ENCODE measurements at places on chromosomes 13 and 19.

DNA sequence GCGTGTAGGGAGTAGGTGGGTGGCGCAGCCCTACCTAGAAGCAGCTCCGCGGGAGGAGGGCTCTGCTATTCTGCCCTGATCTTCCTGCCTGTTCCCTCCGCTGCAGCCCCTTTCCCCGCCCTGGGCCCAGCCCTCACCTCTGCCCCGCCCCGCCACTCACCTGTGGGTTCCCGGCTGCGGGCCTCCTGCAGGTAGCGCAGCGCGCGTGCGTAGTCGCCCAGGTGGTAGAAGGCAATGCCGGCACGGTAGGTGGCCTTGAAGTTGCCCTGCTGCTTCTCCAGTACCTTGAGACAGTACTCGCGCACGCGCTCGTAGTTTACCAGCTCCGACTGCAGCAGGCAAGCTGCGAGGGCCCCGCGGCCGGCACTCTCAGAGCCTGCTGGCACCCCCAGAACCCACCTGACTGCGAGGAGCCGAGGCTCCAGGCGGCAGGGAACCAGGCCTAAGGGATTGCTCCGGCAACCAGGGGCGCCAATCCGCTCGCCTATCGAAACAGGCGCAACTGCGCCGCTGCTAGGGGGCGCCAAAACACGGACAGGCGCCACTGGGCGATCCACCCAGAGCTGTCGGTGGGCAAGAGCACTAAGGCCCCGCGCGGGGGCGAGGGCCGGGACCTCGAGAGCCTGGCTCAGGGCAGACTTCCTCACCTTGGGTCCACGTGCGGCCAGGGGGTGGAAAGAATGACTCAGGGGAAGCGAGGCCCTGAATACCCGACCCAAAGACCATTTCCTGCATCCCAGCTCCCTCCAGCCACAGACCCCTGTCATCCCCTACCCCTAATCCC lies 965 bp downstream of the TTC9B start:
- DNase-seq = no peak

GRCh38 chr19:33377586-33378475 lies 4.3 kb downstream of the CEBPG start:
- no peak for DNase-seq

DNA sequence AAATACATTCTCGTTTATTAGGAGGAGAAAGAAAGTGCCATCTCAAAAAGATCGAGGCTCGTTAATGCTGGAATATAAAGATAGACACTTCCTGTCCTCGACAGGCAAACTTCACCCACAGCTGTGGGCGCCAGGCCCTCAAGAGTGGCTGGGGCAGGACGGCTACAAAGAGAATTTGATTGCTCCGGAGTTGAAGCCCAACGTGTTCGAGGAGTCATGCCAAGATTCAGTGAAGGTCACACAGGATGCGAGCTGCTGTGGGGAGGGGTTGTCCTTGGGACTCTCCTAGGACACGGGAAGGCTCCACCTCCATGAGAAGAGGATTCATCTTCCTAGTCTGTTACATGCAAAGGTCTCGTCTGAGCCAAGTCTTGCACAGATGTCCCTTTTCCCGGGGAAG lies 16.3 kb upstream of the PTPRS start:
- no peak for DNase-seq

- no peak for DNase-seq
These were observed 88.1 kb downstream of the TSC22D1 start for GRCh38 chr13:44487989-44488388.

DNA sequence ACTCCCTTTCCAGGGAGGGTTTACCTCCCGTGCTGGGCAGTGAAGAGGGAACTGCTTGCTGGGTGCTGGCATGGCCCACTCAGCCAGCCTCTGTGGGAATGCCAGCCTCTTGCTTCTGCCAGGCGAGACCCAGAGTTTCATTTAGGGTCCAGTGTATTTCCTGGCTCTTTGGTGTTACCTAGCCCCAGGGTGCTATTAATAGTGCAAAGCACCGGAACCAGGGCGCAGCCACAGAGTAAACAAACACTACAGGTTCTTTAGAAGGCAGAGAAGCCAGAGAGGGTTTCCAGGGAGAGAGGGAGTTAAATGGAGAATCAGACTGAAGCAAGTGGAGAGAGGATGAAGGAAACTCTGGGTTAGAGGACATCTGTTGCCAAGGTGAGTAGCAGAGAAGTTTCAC lies 74.9 kb upstream of the SPATA13 start:
- no peak for DNase-seq

Data from SHP77 treated with DMSO at 0.1 percent for 48 hours (cell line).